Effector memory CD8-positive, alpha-beta T cell (primary cell): ENCODE measurements at places on chromosomes 3 and 15.

DNA sequence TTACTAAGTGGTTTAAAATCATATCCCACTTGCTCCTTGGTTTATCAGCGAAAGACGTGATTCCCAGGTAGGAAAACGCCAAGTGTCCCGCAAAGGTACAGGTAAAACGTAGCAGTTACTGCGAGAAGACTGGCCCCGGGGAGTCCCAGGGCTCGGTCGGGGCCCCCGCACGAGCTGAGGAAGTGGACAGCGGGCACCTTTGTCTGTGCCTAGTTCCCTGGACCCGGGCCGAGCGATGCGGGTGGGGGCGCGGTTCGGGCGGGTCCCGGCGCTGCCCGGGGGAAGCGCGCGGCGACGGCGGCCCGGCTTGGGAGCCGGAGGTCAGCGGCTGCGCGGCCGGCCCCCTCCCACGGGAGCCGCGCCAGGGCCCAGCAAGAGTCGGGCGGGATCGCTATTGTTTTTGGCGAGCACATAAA, 864 bp upstream of the NEO1 start:
- no peak for DNase-seq

GRCh38 chr15:71568227-71568626, 242.1 kb upstream of the NR2E3 start:
- DNase-seq: no peak

DNA sequence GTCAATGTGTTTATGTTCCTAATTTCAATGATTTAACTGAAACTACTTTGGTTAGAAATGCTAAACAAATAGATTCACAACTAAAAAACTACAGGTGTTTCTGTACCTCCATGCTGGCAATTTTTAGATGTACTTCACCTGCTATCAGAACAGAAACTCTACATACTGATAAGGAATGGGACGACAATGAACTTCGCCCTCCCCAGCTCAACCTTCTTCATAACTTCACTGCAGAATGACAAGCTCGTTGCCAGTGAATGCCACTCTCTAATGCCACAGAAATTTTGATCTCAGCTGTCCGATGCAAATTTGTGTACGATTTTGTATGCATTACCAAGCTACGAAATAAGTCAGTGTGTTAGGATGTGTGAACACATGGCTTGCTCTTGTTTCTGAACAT, 133.4 kb downstream of the FOXP1 start:
- no peak for DNase-seq

GRCh38 chr3:81920816-81921215, 159.4 kb upstream of the GBE1 start:
- DNase-seq: no peak

DNA sequence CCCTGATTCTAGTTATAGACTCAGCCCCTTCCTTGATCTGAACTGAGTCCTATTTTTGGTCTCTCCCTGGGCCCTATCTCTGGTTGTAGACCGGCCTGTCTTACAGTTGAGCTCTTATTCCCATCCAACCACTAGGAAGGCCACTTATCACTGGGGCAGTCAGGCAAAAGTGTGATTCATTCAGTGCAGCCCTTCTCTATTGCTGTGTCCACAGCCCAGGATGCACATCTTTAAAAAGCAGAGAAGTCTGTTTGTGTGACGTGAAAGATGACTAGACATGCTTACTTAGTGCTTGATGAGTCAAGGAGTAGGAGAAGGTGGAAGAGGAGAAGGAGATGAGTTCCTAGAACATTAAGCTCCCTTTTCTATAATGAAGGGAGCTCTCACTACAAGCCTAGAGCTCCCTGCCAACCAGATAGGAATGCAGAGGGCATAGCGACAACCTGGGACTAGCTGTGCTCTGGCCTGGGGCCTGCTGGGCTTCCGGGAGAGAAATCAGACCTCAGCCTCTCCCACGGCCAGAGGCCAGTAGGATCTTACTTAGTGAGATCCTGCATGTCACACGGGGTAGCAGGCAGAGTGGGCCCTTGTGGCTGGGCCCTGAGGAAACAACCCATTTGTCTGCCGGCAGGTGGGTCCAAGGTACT, 25.7 kb downstream of the INSYN1 start:
- no peak for DNase-seq

DNA sequence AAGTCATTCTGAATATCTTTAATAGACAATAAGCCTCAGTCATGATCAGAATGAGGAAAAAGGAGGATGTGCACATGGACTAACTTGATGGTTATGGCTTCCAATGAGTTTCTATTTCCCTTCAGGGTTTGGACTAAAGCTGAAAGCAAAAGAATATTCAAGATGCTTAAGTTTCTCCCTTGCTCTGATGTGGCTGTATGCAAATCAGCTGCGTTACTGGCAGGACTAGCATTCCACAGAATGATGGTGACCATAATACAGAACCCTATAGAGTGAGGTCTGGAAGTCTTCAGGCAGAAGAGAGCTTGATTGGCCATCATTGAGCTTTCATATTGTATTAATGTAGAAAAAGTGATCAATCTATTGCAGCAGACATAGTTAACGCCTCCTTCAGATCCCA, 466.0 kb downstream of the NLGN1 start:
- no peak for DNase-seq

- DNase-seq: no peak
Observed at GRCh38 chr3:68207327-68207726, 552.9 kb upstream of the SUCLG2 start.

DNA sequence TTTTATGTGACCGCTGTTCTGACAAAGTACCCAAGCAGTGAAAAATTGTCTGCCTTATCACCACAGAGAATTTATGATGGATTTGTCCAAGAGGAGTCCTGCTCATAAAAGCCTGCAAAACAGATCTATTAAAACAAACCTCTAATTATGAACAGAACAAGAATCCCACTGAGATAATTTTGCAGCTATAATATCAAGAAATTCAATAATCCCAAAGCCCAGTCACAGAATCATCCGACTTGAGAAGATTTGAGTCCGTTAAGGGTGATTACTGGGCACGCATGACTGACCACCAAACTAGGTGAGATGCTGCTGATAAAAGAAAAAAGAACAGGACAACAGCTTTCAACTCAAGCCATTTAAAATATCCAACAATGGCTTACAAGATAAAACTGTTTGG, 231.0 kb upstream of the WNT5A start:
- DNase-seq: no peak

DNA sequence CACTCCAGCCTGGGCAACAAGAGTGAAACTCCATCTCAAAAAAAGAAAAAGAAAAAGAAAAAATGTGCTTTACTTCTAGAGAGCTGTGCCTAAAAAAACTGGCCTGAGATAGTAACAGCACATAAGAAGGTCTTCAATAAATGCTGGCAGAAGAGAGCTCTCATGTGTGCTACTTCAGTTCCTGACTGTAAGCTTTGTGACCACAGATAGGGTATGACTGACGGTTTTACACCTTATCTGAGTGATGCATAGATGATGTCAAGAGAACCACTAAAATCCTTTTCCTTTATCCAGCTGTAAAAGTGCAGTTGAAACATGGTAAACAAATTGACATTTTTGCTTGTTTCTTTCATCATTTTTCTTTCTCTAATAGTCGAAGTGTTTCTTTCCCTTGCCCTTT, 127.9 kb downstream of the C3orf70 start:
- no peak for DNase-seq

DNA sequence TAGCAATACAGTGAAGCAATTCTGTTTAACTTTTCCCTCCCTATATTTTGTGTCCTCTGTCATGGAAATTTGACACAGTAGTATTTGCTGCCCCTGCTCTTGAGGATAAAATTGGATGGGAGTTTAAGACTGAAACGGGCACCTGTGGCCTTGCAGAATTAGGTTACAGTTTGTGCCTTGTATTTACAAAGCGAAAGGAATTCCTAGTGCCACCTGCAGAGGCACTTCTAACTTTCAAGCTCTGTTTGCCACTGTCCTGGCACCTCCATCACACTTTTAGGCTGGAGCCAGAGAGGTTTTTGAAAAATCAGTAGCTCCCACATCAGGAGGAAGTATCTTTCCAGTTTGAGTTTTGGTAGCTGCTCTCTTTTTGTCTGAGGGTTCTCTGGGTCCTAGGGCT, 39.5 kb downstream of the CD86 start:
- no peak for DNase-seq

GRCh38 chr3:46660003-46660402, 33.5 kb downstream of the ALS2CL start:
- DNase-seq: no peak

DNA sequence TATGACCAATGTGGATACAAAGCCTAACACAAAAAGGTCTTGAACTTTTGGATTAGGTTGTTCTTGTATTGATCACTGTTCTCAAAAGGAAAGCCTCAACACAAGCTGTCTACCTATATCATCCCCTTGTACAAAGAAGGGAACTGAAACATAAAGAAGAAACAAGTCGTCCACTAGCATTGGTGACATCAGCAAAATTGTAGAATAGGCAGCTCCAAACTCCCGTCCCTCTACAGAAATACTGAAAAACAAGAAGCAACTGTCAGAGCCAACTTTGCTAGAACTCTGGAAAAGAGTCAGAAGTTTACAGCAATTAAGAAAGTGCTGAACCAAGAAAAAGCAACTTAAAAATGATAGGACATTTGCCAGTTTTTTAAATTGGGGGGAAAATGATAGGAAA, 7.5 kb upstream of the NR1I2 start:
- no peak for DNase-seq

GRCh38 chr3:126402178-126402577, 7.5 kb downstream of the CFAP100 start:
- DNase-seq: no peak

- DNase-seq: no peak
Observed at GRCh38 chr3:185693985-185694653, 108.0 kb downstream of the SENP2 start.

- DNase-seq: no peak
Observed at GRCh38 chr3:88408935-88409334, 259.2 kb downstream of the C3orf38 start.

DNA sequence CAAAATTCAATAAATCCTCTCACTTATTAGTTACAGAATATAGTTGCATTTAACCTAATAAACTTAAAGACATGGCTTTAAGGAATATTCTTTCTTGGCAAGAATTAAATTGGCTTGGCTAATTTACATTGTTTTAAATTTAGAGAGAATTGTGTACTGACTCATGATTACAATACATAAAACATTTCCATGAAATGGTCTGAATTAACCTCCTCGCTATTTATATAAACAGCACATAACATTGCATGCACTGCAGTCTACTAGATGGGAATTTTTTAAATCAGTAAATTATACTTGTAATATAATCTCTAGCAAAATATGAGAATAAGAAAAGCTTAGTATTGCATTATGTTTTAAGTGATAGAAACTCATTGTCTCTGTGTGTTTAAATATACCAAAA, 268.9 kb downstream of the SHOX2 start:
- DNase-seq: no peak

- no peak for DNase-seq
Observed at GRCh38 chr3:13518516-13518953, 30.4 kb upstream of the FBLN2 start.

- DNase-seq: no peak
Observed at GRCh38 chr3:125005676-125006075, 50.1 kb downstream of the HEG1 start.

- peak; percentile 25 for DNase-seq
Observed at GRCh38 chr3:66499881-66500575, 794 bp downstream of the LRIG1 start.

DNA sequence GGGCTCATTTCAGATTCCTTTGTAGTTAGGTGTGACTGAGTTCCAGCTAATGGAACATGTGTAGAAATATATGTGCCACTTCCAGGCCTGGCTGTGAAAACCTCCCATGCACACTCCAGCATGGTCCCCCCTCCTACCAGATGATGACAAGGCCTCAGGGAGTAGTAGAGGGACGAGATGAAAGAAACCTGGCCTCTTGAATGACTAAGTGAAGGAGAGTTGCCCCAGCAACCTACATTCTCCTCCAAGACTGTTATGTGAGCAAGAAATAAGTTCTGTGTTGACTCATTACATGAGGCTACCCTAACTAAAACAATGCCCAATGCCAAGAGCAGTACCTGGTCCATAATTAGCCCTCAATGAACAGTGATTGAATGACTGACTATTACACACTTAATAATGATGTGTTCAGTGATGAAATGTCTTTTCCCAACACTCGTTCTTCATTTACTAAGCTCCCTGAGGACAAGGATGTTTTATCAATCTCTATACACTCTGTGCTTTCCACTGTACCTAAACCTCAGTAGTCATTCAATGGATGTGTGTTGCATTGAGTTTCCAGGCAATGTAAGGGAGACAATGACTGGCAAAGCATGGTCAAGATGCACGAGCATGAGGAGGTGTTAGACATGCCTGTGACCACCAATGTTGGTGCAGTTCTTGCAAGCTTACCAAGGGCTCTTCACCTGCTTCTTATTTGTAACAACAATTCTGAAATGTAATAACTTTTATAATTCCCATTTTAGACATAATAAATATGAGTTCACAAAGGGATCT, 62.0 kb upstream of the BCL6 start:
- no peak for DNase-seq

DNA sequence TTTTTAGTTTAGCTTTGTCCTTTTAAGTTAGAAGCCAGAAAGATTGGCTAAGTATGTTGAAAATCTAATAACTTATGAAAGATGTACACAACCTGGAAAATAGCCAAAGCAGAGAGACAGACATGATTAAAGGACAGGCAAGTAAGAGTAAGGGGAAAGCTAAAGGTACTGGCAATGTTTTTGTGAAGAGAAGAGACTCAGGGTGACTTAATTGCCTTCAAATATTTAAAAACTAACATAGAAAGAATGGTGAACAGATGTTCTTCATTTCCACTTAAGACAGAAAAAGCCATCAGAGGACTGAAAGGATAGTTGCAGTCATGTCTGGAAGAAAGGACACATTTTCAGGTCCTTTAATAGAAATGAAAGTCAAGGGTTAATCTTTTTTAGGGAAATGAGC, 68.8 kb downstream of the ZNF385D start:
- no peak for DNase-seq

GRCh38 chr3:180102134-180102533, 65.4 kb upstream of the PEX5L start:
- DNase-seq: no peak

GRCh38 chr15:74762791-74763150, 14.1 kb downstream of the CYP1A2 start:
- no peak for DNase-seq
